ENCODE measurements at places on chromosomes 7 and 10.
A peak's percentile ranks its signal among the peaks of the same experiment; 100 is the strongest.

DNA sequence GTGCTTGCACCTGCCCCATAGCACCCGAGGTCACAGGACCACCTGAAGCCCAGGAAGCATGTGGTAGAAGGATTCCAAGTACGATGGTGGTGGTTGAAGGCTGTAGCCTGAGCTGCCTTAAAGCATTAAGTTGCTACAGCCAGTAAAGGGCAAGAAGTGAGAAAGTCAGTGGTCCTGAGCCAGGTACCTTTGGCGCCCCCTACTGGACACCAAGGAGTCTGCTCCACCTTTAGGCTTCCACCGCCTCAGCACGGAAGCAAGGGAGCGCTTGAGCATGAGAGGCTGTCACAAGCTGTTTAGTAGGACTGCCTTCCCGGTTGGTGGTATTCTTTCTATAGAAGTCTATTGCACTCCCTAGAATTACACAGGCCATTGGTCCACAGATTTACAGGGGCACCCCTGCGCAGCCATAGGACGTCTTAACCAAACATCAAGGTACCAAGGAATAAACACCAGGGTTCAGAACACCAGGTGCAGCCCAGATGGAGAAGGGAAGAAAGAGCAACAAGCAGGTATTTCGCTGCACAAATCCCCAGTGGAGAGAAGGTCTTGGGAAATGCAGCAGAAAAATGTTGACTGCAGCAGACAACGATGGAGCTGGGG, 2.2 kb downstream of the CRTAC1 start:
- DNase-seq: peak; percentile 82

DNA sequence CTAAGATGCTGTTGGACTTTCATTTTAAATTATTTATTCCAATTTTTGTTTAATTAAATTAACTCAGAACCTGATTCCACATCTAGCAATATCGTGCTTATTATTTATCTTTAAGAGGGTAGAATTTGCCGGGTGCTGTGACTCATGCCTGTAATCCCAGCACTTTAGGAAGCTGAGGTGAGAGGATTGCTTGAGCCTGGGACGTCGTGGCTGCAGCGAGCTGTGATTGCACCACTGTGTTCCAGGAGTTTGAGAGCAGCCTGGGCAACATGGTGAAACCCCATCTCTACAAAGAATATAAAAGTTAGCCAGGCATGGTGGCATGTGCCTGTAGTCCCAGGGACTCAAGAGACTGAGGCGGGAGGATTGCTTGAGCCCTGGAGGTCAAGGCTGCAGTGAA, 47.8 kb downstream of the ZFAND4 start:
- no peak for DNase-seq

DNA sequence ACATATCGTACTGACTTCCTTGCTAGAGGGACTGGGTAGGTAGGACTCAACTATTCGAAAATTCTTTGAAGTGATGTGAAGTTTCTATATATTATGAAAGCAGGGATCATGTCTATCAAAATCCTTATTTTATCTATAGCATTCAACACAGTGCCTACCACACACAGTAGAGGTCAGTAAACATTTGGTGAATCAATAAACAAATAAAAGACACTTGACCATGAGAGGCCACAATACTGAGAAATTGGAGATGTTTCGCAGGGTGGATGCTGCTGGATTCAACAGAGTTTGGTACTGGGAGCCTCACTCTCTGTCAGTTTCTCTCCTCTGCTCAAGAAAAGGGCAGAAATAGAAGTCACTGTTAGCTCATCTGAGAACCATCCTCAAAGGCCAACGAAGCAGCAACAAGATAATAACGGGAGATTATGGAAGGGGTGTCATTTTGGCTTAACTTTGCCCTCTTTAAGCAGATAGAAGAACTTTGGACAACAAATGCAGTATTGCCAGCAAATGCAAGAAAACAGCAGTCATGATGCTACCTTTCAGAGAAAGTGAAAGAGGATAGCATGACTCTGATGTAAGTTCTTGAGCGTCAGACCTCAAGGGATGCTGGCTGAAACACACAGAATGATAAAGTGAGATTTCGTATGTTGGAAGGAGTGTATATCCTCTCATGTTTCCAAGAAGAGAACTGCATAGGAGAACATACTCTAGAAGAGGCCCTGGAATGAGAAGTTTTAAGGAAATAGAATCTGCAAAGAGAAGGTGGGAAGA, 107.6 kb downstream of the SEMA3E start:
- no peak for DNase-seq

DNA sequence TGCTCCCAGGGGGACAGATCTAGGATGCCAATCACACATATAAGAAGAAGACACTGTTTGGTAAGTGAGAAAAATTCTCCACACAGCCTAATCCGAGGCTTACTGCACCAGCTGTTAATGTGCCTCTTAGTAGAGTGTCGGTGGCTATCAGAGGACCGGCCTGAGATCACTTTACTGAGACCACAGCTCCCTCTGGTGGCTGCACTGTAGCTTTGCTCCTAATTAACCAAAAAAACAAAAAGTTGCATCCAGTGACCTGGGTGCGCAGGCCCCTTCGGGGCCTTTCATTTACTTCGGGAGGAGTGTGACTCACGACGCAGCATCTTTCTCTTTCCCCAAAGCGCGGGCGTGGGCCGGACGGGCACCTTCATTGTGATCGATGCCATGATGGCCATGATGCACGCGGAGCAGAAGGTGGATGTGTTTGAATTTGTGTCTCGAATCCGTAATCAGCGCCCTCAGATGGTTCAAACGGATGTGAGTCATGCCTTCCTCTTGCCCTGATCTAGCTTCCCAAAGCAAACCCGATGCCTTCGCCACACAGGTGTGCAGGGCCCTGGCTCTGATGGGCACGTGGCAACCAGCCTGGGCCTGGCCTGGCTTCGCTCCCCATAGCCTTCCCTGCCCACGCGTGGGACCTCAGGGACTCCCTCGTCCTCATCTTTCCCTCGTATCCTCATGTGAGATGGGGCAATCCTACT, 56.7 kb downstream of the MKI67 start:
- peak; percentile 63 for DNase-seq

DNA sequence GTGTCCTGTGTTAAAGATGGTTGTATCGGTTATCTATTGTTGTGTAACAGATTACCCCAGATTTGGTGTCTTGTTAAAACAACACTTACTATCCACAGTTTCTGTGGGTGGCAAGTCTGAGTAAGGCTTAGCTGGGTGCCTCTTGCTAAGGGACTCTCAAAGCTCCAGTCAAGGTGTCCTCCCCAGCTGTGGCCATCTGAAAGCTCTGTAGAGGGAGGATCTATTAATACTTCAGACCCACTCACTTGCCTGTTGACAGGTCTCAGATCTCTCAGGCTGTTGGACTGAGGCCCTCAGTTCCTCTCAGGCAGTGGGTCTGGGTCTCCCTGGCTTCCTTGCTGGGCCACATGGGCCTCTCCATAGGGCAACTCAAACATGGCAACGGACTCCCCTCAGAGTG, 19.6 kb downstream of the ARID5B start:
- no peak for DNase-seq

DNA sequence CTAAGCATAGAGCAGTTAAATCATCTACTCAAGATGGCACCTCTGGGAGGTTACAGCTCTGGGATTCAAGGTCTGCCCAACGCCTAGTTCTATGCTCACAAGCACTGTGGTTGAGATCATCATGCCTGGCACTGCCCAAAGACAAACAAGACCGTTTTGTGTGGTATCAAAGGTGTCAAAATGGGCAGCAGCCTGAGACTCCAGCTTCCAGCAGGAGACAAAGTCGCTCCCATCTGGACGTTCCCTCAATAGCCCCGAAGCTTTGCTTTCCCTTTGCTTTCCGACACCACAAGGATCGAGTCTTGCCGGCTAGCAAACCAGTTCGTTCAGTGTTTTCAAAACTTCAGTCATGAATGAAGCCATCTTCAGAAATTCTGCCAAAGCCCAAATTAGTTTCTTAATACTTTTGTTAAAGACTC, 5.1 kb downstream of the HABP2 start:
- no peak for DNase-seq

DNA sequence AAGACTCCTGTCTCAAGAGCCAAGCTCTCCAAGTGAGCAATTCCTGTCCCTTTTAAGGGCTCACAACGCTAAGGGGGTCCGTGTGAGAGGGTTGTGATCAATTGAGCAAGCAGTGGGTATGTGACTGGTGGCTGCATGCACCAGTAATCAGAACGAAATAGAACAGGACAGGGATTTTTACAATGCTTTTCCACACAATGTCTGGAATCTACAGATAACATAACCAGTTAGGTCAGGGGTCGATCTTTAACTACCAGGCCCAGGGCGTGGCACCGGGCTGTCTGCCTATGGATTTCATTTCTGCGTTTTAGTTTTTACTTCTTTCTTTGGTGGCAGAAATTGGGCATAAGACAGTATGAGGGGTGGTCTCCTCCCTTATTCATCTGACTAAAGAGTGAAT, 54.9 kb upstream of the SP4 start:
- no peak for DNase-seq

- DNase-seq: no peak
Measured at GRCh38 chr10:101759309-101760247, 16.3 kb downstream of the FGF8 start.

DNA sequence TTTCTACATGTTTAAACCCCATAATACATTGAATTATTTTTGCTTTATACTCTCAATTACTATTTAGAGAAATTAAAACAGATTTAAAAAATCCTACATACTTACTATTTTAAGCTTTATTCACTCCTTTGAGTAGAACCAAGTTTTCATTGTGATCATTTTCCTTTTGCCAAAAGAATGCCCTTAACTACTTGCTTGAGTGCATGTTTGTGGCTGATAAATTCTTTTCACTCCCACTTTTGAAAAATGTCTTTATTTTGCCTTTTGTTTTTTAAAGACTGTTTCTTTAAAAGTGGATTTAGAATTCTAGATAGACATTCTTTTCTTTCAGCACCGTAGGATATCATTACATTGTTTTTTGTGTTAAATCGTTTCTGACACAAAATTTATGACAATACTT, 22.3 kb upstream of the AGR3 start:
- no peak for DNase-seq

DNA sequence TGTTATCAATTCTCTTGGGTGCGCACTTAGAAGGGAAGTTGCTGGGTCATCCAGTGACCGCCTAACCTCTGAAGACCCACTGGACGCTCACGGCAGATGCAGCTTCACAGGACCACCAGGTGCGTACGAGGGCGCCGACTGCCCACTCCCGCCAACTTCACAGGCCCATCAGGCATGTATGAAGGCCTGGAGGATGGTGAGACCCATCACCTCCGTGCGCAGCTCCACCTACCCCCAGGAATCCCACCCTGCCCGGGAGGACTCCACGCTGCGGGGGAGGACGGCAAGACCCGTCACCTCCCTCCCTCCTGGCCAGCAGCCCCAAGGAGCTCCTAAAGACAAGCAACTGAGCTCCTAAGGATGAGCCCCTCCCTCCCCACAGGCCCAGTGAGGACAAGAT, 146.9 kb downstream of the MAD1L1 start:
- DNase-seq: no peak

GRCh38 chr10:62376071-62377025, 2.2 kb downstream of the ZNF365 start:
- DNase-seq: no peak

DNA sequence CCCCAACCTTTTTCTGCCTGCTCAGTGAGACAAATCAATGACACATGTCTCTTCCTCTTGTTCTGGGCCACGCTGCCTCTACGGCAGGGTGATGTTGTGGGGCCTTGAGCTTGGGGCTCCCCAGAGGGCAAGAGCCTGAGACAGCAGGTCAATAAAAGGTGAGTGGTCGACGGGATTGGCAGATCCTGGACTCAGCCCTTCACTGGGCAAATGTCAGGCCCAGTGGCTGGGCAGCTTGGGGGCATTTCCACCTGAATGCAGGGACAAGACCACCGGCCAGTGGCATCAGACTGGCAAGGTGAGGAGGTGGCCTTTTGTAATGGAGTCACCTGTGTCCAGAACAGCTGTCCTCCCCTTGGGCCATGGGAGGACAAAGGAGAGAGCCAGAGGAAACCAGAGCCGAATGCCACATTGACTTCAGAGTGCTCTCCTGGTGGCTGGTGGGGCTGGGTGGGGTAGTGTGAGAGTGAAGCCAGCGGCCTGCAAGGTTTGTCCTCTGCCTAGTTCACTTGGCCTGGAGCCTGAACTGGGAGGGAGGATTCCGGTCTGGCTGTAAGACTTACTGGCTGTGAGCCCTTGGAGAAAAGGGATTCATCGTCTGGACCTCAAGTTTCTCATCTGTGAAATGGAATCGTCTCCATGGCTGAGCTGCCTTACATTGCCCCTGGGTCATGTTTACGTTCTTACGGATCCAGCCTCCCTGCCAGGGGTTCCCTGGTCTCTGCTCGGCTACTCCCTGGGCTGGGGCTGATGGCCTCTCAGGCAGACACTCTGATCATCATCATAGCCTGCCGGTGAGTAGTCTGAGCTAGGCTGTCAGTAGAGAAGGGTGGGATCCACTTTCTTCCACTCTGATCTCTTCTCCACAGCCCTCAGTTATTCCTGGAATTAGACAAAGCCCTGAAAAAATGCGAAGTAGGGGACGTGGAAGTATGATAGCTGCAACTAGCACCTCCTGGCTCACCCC, 25.4 kb upstream of the CRHR2 start:
- no peak for DNase-seq

DNA sequence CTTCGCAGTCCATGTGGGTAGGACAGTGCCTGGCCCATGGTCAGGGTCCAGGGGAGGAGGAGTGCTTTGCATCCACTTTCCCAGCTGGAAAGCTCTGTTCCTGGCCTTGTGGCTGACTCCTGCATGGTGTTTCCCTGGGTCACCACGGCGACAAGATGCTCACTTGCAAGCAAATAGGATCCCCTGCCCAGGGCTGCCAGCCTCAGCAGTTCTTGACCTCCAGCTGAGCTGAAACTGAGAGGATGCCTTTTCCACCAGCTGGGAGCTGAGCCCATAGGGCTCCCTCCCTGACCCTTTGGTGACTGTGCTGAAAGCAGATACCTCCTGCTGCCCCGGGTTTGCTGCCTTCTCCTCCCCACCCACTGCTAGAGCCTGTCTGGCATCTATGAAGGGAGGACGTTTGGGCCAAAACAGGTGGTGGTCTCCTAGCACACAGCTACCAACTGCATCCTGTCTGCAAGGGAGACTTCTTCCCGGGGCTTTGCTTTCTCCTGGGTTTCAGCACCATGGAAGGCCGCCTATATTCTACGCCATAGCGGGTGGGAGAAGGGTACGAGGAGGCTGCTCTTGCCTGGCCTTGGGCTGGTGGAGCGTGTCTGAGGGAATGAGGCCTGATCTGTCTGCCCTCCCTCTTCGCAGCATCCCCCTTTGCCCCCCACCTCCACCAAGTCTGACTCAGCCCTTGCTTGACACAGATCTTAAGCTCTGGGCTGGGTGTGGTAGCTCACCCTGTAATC, 34.4 kb downstream of the UBTD1 start:
- no peak for DNase-seq
